Mesenteric fat pad (tissue), 1 donor: ENCODE measurements at places on chromosomes 3 and 15. TPM values are rescaled to one million over a fixed set of nuclear protein-coding genes. Genes with fewer than 3 reads are reported as not detected.

The SLC51A gene
- total RNA-seq: 1.3 TPM

The STRA6 gene
- total RNA-seq: not detected

The MLF1 gene
- 6.6 TPM for total RNA-seq

The TIGIT gene
- total RNA-seq: 0.42 TPM
